ENCODE measurements at places on chromosomes 2 and 18.

GRCh38 chr18:35807811-35808335 lies 164.6 kb upstream of the RMP24 start:
- no peak for DNase-seq

- no peak for DNase-seq
Measured at GRCh38 chr18:12776821-12777471, 74.1 kb downstream of the PSMG2 start.

DNA sequence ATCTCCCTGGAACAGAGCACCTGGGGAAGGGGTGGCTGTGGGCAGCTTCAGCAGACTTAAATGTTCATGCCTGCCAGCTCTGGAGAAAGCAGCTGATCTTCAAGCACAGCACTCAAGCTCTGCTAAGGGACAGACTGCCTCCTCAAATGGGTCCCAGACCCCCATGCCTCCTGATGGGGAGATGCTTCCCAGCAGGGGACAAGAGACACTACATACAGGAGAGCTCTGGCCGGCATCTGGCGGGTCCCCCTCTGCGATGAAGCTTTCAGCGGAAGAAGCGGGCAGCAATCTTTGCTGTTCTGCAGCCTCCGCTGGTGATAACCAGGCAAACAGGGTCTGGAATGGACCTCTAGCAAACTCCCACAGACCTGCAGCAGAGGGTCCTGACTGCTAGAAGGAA lies 294.8 kb downstream of the RND3 start:
- DNase-seq = no peak

DNA sequence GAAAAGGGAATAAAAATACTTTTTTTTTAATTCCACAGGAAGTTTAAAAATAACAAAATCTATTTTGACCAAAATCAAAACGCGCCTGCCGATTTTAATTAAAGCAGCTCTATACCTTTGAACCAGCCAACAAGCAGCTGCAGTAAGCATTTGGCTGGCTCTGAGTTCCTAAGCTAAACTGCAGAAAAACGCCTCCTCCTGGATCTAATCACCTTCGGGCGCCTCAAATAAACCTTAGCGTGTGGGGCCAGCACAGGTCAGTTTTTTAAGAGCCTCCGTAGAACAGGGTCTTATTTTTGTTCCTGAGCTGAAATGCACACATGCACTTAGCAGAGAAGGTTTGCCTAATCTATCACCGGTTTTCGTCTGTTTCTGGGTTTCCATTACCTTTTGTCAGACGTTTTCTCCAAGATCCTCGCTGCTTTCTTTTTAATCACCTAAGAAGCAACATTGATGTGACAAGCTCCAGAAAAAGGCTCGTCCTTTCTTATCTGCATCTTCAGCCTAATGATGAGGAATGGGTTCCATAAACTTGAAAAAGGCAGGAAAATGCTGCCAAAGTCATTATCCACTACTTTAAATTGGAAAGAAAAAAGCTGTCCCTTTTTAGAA lies 64.7 kb upstream of the HNRNPA3 start:
- DNase-seq = peak; percentile 61

- no peak for DNase-seq
Measured at GRCh38 chr2:124258140-124258880, 233.2 kb downstream of the CNTNAP5 start.

Data from NCI-H82 (cell line).